Activated gamma-delta T cell treated with anti-CD3 and anti-CD28 coated beads, Interleukin-2, amount 50 U/mL, for 16 hours (primary cell): ENCODE measurements at places on chromosomes 2 and 18.

GRCh38 chr2:84823229-84823628, 57.7 kb downstream of the TRABD2A start:
- no peak for DNase-seq

DNA sequence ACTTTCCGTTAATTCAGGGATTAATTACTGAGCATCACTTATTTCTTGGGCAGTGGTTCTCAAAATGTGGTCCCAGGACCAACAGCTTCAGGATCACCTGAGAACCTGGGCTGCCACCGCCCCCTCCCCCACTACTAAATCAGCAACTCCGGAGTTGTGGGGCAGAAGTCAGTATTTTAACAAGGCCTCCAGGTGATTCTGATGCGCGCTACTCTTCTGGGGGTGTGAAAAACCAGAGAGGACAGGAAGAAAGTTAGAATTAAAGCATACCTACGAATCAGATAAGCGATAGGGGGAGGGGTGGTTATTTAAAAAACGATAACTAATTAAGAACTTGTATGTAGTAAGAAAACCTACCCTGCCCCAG, 319 bp downstream of the ZSCAN30 start:
- DNase-seq, result no peak

- no peak for DNase-seq
These were observed 858 bp upstream of the RTP5 start for GRCh38 chr2:241868661-241869081.

DNA sequence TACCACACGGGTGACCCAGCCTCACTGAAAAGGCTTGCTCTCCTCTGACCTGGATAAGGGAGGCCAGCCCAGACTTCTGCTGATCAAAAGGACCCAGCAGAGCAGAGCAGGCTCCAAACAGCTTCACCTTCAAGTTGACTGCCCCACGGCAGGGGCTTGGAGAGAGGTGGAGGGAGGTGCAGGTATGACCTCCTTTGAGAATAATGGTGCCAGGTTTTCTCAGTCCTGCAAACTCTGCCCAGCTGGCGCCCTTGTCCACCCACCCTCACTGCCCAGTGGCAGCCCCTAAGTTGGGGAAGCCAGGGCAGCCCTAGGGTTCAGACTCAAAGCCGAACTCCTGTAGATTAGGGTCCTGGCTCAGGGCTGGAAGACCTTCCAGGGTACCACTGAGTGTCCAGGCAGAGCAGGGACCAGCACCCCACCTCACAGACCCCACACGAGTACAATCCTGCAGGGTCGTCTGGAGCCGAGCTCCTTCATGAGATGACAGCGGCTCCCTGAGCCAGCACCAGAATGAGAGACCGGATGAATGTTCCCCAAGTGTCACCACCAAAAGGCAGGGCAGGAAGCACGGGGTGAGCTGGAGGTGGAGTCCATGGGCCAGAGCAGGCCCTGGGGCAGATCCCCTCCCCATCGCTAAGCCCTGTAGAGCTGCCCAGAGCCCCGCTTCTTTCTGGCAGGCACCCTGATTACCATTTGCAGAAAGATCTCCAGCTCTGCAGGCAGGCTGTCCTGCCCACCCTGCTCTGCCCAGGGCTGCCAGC, 3.6 kb upstream of the GPC1 start:
- no peak for DNase-seq

- no peak for DNase-seq
These were observed 121.8 kb downstream of the NCK2 start for GRCh38 chr2:105866216-105867185.

DNA sequence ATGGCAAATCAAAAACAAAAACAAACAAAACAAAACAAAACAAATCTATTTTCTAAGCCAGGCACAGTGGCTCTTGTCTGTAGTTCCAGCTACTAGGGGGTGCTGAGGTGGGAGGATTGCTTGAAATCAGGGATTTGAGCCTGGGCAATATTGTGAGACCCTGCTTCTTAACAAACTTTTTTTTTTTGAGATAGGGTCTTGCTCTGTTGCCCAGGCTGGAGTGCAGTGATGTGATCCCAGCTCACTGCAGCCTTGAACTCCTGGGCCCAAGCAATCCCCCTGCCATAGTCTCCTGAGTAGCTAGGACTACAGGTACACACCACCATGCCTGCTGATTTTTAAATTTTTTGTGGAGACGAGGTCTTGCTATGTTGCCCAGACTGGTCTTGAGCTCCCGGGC, 6.2 kb downstream of the HPCAL1 start:
- no peak for DNase-seq

GRCh38 chr2:11346023-11346482, 1.6 kb upstream of the ROCK2 start:
- DNase-seq, result no peak

DNA sequence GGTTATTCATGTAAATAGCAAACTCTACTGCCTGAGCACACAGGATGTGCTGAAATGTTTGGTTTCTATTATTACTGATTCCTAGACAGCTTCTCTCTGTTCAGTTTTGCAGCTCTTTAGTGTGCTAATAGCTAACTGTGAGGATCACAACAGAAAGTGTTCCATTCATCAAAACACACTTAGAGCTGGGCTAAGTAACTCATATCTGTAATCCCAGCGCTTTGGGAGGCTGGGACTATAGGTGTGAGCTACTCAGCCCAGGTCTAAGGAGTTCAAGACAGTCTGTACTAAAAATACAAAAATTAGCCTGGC, 63.2 kb downstream of the MOGAT1 start:
- no peak for DNase-seq

DNA sequence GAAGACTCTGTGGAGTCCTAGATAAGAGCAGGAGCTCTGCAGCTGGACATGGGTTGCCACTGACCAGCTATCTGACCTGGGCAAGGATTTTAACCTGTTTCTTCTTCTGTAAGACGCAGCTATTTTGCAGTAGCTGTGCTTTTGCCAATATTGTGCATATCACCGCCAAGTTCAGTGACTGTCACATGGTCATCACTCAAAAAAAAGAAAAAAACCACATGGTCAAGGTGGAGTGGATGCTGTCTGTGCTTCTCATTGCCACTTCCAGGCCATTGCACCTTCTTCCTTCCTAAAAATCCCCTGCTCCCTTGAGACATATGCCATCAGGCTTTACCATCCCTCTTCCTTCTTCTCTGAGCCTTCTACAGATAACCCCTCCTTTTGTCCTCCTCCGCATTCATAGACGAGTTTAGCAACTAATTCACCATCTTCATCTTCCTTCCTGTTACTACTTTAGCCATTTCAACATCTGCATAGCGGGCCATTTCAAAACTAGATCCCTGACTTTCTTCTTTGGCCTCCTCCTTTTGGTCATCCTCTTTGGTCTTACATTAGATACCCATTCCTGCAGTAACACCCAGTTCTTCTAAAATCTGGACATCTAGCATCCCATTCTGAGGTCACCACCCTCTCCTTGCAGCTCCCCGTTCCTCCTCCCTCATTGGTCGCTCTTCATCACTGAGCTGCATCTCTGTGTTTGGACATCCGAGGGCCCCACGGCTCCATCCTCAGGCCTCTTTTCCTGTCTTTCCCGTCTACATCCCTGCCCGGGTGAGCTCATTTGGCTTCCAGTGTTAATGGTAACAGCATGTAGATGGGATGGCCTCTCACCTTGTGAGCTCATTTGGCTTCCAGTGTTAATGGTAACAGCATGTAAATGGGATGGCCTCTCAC, 17.8 kb downstream of the RNF144A start:
- no peak for DNase-seq

- DNase-seq, result no peak
These were observed 148.6 kb upstream of the PKDCC start for GRCh38 chr2:41899189-41899588.

GRCh38 chr2:110819711-110820110, 87.3 kb downstream of the ACOXL start:
- DNase-seq, result no peak

- DNase-seq, result no peak
These were observed 47.8 kb downstream of the ARHGEF4 start for GRCh38 chr2:130884503-130884902.

- DNase-seq, result no peak
These were observed 6.8 kb upstream of the CD207 start for GRCh38 chr2:70842401-70842800.

- no peak for DNase-seq
These were observed at the start of gene IL1RL1 for GRCh38 chr2:102310964-102311640. TSS of gene IL1RL1 (plus strand) at chr2:102311563. CDS start at chr2:102338265, 26,702 bp downstream.

DNA sequence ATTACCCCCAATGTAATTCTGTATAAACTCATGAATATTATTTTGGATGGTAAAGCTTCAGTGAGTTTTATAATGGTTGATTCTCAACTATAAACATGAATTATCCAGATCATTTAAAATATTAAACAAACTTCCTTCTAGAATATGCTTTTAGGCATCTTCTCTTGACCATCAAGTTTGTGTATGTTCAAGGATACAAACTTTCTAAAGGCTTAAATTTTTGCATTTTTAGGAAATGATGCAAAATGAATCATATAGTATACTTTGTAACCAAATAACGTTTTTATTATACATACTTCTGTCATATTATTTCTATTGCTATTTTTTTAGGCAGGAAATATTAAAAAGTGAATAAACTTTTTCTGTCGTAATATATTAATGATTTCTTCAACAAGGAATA, 62.8 kb downstream of the OSBPL6 start:
- DNase-seq, result no peak
